ENCODE measurements at places on chromosomes 4 and X. TPM values are rescaled to one million over a fixed set of nuclear protein-coding genes. Genes with fewer than 3 reads are reported as not detected.

MTMR8 gene
- 5.6 TPM for total RNA-seq

SPANXN1 gene
- total RNA-seq, result not detected

FRG2 gene
- total RNA-seq, result 0.11 TPM

CT47B1 gene
- not detected for total RNA-seq

Measured in activated naive CD4-positive, alpha-beta T cell treated with anti-CD3 and anti-CD28 coated beads, Interleukin-2, amount 50 U/mL, for 72 hours (primary cell).